Renal cortex interstitium (tissue), 15 donors: ENCODE measurements at places on chromosomes 11 and 22. TPM values are rescaled to one million over a fixed set of nuclear protein-coding genes. Genes with fewer than 3 reads are reported as not detected.
A peak's percentile ranks its signal among the peaks of the same experiment; 100 is the strongest.

GRCh38 chr22:23565915-23566704, 14.0 kb downstream of the IGLL1 start:
- peak; percentile 55 for DNase-seq

DNA sequence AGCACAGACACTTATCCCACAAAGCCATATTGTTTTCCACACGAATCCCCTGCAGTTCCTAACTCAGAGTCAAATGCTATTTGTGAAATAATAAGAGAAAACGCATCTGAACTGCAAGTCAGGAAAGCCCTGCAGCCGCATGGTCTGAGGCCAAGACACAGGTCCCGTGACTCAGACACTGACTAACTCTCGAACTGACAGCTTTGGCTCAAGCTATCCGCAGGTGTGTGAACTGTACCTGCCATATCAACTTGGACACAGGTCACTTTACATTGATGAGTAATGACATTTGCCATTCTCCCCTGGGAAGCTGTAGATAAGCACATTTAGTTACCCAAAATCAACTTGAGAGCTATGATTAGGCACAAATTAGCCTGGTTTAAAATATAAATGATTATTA, 34.9 kb upstream of the NFRKB start:
- DNase-seq: no peak

- no peak for DNase-seq
Measured at GRCh38 chr11:30348035-30348434, 25.1 kb downstream of the ARL14EP start.

- no peak for DNase-seq
Measured at GRCh38 chr11:10377183-10377582, 72.3 kb downstream of the ADM start.

DNA sequence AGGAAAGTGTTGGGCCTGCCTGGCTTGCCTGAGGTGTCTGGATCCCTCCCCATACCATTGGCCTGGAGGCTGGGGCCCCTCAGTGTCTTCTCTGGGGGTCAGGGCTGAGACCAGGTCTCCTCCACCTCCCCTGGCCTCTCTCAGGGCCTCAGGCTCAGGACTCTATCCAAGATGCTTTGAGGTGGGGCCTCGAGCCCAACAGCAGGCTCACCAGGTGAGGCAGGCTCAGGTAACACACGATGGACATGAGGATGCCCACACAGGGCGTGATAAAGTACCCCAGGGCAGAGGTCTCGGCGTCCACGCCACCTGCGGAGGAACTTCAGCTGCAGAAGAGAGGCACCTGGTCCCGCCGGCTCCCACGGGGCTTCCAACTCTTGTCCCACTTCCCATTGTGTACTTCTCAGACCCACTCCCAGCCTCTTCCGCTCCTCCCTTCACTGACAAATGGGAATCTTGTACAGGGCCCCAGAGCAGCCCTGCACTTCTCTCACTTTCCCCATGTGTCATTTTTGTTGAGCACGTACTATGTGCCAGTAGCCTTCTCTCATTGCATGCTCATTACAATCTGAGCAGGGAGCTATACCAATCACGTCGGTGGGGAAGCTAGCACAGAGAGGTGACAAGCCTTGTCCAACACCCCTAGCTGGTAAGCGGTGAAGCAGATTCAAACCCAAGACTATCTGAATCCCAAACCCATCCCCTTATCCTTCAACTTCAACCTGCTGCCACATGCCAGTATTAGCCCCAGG, 3.8 kb downstream of the SLC29A2 start:
- DNase-seq: no peak

- DNase-seq: no peak
Measured at GRCh38 chr11:67271541-67272284, 5.4 kb downstream of the GRK2 start.

DNA sequence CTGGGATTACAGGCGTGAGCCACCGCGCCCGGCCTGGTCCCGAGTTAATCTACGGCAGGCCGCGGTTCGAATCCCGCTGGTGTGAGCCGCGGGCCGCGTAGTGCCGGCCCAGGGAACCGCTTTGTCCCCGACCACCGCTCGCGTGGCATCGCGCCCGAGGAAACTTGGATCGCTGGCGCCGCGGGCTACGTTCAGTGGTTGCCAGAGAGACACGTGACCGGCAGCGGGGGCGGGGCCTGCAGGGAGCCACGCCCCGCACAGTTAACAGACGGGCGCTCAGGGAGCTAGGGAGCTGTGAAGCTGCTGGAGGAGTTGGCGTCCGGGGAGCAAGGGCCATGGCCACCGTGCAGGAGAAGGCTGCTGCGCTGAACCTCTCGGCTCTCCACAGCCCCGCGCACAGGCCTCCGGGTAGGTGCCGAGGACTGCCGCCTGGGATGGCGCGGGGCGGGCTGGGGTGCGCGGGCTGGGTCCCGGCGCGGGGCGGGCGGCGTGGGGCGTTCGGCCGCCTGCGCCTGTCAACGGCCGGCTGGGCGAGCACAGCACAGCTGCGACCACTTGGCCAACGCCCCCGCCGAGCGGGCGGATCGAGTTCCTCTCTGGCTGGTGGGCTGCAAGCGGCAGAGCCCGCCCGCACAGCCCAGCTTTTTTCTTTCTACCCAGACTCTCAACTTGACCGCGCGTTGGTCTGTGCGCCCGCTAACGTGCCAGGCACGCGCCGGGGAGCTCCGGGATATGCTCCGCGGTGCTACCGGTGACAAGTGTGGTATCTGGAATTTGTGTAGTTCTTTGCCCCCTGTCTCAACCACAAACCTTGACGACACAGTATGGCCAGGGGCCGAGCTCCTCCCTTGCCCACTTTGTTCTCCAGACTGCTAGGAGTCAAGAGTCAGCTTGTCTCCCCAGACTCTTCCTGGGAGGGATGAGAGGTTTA, at the start of gene DEPDC7:
DEPDC7 (plus strand) TSS at position 258 of the 931 bp plus-strand sequence; CDS start at position 336, 78 bp downstream.
- peak; percentile 71 for DNase-seq

DNA sequence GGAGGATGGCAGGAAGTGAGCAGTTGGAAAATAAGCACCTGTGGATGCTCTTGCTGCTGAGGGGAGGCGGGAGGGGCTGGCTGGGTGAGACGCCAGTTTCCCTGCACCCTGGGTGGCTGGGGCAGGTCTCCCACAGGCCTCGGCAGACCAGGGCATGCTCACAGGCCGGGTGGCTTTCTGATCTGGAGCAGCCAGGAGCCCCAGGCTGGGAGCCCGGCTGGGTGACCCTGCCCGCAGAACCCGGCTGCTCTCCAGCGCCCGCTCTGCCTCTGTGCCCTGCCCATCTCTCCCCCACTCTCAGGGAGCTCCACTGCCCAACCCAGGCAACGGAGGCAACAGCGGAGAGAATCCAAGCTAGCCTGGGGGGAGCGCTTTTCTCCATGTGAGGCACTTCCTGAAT, 24.6 kb downstream of the DCPS start:
- no peak for DNase-seq

GRCh38 chr22:38172832-38173640, 8.6 kb downstream of the PLA2G6 start:
- DNase-seq: no peak

DNA sequence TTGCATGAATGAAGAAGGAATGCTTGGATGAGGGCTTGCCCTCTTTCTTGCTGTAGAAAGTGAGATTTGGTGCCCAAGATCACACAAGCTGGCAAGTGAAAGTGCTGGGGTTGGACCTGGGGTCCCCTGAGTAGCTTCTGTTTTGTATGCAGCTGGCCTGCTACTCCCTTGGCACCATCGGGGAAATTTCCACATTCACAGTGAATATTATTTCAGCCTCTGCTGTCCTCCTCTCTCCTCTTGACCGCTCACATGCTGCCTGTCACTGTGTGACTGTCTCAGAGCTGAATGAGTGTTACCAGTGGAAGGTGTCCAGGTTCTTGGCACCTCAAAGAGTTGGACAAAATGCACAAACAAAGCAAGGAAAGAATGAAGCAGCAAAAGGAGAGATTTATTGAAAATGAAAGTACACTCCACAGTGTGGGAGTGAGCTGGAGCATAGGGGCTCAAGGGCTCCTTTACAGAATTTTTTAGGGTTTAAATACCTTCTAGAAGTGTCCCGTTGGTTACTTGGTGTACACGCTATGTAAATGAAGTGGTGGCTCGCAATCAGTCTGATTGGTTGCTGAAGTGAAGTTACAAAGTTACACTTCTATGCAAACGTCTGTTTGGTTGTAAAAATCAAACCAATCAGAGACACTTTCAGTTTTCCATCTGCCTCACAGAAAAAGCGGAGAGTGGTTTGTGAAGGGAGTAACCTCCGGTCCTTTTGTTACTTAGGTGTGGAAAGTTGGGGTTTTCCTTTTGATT, 87.4 kb downstream of the DEPDC5 start:
- DNase-seq: no peak

GRCh38 chr11:83132191-83132590, 24.7 kb upstream of the PCF11 start:
- DNase-seq: no peak

DNA sequence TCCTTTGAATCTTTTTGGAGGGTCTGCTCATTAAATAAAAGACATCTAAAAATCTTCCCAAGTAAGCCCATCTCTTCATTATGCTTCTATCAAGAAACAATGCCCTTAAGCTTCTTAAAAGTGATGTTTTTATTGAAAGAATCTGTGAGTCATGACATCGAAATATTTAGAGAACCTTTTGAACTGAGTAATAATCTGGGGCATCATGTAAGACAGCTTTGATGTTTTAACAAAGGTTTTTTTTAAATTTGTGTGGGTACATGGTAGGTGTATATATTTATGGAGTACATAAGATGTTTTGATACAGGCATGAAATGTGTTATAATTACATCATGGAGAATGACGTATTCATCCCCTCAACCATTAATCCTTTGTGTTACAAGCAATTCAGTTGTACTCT, 46.8 kb downstream of the PLAAT5 start:
- DNase-seq: no peak

DNA sequence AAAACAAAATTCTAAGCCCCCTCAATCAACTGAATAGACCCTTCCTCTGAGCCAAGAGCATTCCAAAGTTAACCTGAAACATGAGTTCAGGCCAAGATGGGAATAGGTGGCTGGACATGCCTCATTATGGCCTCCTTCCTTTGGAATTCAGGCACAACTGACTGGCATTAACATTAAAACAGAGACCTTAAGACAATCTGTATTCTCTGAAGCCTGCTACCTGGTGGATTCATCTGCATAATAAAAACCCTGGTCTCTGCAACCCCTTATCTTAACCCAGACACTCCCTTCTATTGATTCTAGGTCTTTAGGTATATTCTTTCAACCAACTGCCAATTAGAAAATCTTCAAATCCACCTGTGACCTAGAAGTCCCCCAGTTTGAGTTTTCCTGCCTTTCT, 66.3 kb downstream of the JRKL start:
- no peak for DNase-seq

DNA sequence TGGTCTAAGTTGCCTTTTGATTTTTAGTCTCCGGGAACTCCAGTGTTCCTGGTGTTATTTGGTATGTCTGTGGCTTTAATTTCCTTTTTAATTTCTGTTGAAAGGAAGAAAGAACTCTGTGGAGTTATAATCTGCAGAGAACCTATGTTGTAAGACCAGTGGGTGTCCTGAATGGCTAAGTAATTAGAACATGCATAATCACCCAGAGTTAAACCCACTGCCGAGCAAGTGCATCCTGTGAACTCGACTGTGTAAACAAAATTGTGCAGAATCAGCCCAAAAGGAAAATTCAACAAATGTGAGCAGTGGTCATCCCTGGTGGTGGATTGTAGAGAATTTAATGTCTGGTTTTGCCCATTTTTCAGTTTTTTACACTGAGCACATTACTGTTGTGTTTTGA, 162.5 kb downstream of the COMMD9 start:
- DNase-seq: no peak

GRCh38 chr22:11605468-11605981, 3922.5 kb upstream of the OR11H1 start:
- DNase-seq: no peak

DNA sequence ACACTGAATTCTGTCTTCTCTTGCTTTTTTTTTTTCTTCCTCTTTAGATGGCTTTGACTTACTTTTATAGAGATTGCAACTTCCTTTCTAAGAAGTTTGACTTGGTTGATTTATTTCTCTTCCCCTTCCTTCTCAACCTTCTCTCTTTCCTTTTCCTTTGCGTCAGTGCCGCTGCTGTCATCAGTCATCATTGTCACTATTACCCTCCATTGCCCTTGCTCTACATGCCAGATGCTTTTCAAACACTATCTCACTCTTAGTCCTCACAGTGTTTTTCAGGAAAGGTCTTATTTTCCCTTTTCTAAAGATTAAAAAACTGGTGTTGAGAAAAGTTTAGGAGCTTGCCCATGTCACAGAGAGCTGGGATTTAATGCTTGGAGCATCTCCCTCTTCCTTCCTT, 74.7 kb upstream of the C11orf87 start:
- no peak for DNase-seq

GRCh38 chr11:64998141-64998540, 1.4 kb upstream of the BATF2 start:
- DNase-seq: no peak

GRCh38 chr11:36010010-36010740, 66.3 kb downstream of the LDLRAD3 start:
- DNase-seq: no peak

DNA sequence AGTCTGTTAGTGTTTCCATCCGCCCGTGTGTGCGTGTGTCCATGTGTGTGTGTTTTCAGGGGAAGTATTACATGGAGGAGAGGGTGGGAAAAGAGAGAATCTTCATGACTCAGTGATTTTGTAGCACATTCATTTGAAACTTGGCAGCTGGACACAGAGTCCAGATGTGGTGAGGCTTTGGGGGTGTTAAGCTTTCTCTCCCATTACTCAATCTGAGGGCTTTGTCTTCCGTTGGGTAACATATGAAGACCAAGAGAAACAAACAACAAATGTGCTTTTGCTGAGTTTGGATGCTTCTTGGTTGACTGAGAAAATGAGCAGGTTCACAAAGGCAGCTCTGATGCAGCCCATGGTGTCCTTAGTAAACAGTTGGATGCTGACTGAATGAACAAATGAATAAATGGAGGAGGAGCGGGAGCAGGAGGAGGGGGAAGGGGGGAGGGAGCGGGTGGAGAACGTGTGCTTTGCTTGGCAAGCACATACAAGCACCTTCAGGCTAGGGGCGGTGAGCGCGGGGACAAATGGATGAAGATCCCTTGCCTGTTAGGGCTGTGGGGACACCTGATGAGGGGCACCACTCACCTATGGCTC, 104.3 kb downstream of the ST3GAL4 start:
- DNase-seq: no peak

DNA sequence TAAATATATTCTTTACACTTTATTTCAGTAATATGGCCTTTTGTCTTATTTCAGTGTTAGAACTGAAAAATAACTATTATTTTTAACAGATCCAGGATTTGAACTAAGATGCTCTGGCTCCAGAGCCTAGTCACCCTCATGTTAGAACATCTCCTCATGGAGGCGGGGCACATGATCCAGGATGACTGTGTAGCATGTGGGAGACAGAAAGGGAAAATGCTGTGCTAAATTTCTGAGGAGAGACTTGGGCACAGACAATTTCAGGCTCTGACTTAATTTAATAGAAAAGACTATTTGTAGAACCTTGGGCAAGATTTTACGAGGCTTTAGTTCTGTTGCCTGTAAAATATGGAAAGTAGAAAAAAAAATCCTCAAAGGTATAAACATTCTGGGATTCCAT, 24.1 kb downstream of the CTSC start:
- no peak for DNase-seq

GRCh38 chr11:128610721-128611617, 23.6 kb upstream of the ETS1 start:
- DNase-seq: no peak

- DNase-seq: no peak
Measured at GRCh38 chr11:31714840-31715239, 96.3 kb downstream of the PAX6 start.

The PGGHG gene
- 29.2 TPM for polyA plus RNA-seq

The OR5B21 gene
- not detected for polyA plus RNA-seq

The PGA5 gene
- not detected for polyA plus RNA-seq

The HEPHL1 gene
- 0.20 TPM for polyA plus RNA-seq

The RPL27A gene
- polyA plus RNA-seq: 2,290 TPM

The GPHA2 gene
- polyA plus RNA-seq: 3.0 TPM

The ZBED5 gene
- polyA plus RNA-seq: 98.6 TPM

The NUDT8 gene
- 2.5 TPM for polyA plus RNA-seq

The MCAM gene
- polyA plus RNA-seq: 62.0 TPM
